ENCODE measurements at places on chromosomes 6 and 20.

DNA sequence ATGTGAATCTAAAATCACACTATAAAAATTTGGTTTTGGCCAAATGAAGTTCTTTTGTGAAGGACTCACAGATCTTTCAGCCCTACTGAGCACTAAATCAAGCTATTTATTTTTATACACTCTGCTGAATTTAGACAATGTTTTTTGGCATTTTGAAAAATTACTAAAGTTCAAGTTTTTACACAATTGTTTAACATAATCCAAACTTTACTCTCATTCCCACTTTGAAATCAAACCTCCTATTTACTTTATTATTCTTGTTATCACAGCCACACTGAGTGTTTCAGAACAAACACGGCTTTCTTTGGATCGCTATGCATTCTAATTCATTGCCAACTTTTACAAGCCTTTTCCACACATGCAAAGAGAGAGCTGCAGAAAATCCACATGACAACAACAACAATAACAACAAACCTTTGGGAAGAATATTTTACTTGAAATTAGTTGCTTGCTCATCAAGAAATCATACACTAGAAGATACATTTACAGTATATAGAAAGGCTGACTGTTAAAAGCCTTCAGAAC, 49.1 kb upstream of the TMEM30A start:
- DNase-seq: no peak

- no peak for DNase-seq
These were observed 5.6 kb downstream of the EEF1A1 start for GRCh38 chr6:73515204-73515655.

- DNase-seq: peak; percentile 56
These were observed 427 bp downstream of the GINM1 start for GRCh38 chr6:149566410-149567193.

- no peak for DNase-seq
These were observed 28.1 kb upstream of the QKI start for GRCh38 chr6:163386329-163386908.

DNA sequence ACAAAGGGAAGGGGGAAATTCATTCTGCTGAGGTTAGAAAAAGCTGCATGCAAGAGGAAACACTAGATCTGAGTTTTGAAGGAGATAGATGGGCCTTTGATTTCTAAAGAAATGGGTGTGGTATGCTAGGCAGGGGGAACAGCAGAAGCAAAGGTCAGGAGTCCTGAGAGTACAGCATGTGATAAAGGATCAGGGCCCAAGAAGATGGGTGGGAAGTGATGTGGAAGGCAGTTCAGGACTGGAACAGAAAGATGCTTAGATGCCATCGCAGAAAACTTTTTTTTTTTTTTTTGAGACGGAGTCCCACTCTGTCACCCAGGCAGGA, 126.2 kb downstream of the ALDH8A1 start:
- DNase-seq: no peak

- DNase-seq: no peak
These were observed 308.1 kb downstream of the EPM2A start for GRCh38 chr6:145427232-145427631.

DNA sequence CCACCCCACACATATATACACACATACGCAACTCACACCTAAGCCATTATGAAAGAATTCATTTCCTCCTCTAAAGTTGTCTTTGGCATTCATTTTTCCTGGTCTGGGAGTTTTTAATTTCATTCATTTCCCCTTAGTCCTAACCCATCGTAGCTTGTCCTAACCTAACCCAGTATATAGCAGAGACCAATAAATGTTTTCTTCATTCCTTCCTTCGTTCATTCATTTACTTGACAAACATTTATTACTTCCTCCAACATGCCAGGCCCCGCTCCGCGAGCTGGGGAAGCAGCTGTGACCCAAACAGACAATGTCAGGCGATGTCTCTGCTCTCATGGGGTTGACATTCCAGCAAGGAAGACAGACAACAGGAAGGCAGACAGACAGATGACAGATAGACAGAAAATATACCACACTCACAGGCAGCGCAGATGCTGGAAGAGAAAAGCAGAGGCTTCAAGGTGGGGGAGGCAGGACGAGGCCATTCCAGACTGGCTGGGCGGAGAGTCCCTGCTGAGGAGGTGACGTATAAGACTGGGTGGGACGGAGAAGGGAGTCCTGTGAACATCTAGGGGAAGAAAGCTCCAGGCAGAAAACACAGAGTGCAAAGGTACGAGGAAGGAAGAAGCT, 33.7 kb upstream of the SIRPA start:
- DNase-seq: no peak

GRCh38 chr20:18079756-18080353, 22.1 kb upstream of the OVOL2 start:
- DNase-seq: no peak
